ENCODE measurements at places on chromosomes 13 and 19.

DNA sequence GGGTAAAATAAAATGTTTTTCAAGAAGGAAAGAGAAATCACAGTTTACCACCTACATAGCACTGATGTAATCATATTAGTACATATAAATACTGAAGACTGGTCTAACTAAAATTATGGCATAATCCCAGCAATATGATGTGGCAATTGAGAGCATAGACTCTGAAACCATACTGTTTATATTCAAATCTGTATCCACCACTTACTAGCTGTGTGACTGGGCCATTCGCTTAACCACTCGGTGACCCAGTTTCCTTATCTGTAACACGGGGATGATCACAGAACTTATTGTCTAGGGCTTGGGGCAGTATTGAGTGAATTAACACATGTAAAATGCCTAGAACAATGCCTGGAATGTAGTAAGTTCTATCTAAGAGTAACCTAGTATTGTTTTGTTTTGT lies 13.1 kb upstream of the GTF3A start:
- DNase-seq, result no peak

DNA sequence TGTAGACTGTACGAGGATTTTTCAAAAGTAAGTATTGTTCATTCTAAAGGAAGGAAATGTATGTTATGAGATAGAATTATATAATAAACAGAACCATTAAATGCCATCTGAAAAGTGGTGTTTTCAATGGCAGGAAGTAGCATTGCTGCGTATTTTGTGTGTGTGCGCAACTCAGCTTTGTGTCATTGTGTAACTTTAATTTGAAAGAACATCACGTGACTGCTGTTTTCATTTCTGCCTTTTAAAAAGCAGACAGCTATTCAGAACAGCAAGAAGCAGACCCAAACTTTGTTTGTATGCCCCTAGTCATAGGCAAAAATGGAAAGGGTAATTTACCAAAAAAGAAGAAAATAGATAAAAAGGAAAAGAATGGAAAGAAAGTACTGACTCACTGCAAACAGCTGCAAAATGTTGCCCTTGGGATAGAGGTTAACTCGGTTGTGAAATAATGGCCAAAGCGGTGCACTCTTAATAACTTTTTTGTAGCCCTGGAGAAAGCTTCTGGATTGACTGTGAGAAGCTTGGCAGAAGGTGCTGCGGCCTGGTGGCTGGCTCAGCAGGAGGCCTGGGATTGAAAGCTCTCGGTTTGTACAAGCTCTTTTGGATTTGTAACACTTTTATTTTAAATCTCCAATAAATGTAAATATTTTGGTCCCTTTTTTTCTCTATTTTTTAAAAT lies 97.3 kb downstream of the GGACT start:
- no peak for DNase-seq

DNA sequence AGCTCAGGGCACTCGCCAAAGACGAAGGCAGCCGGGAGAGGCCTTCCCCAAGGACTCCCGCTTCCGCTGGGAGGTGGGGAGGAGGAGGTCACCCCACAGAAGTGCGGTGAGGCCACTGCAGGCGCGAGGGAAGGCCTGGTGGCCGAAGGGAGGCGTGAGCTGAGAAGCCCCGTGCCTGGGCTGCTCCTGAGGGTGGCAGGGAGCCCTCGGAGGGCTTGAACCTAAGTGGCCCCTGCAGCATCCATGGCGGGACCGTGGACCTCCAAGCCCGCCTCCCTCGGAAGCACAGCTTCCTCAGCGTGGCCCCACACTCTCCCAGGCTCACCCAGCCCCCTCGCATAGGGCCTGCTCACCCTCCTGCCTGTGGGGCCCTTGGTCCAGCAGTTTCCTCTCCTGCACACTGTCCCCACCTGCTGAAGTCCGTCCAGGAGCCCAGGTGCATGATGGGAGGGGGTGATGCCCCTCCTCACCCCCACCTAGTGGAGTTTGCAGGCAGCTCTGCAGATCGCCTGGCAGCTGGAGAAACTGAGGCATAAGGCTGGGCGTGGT lies 25.9 kb downstream of the EFNA2 start:
- no peak for DNase-seq

DNA sequence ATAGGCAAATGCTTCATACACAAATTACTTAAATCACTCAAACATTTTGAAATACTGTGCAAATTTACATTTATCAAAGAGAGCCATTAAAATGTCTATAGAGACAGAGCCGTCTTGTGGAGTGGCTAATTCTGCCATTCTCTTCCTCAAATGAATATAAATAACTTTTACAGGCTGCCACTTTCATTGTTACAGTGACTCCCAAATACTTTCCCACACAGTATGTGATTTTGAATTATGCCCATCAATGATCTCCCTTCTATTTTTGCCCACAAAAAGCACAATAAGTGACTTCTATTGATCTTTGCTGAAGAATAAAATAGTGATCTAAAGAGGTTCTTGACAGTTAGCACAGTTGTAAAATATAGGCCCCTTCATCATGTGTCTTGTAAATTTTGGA lies 1244.9 kb downstream of the PCDH17 start:
- no peak for DNase-seq

DNA sequence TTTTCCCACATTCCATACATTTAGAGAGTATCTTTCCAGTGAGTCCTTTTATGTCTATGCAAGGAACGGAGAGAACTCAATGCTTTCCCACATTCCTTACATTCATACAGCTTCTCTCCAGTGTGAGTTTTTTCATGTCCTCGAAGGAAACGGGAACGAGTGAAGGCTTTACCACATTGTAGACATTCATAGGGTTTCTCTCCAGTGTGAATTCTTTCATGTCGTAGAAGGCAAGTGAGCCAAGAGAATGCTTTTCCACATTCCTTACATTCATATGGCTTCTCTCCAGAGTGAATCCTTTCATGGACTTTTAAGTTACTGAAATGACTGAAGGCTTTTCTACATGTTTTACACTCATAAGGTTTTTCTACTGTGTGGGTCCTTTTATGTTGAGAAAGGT lies 17.1 kb downstream of the ZNF823 start:
- no peak for DNase-seq

DNA sequence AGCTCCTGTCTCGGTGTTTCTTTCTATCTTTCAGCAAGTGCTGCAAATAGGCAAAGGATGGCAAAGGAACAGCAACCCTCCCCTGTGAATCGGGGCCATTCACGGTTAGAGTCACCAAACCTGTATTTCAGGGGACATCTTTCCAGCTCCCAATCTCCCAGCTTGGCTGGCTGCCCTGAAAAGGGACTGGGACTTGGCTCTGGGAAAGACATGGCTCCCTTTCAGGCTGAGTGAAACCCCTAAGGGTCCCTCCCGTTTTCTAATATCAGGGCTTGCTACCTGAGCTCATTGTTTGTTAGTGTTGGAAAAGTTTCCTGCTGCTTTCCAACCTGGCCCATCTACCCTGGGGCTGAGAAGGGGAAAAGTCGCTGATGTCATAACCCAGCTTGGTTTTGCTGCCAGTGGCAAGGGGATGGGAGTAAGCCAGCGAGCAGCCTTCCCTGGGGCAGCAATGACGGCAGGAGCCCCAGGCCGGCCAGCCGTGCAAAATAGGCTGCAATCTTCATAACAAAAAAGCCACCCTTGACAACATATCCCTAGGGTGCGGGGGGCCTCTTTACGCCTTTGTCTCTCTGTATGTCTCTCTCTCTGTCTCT lies 29.9 kb downstream of the SERP2 start:
- no peak for DNase-seq

DNA sequence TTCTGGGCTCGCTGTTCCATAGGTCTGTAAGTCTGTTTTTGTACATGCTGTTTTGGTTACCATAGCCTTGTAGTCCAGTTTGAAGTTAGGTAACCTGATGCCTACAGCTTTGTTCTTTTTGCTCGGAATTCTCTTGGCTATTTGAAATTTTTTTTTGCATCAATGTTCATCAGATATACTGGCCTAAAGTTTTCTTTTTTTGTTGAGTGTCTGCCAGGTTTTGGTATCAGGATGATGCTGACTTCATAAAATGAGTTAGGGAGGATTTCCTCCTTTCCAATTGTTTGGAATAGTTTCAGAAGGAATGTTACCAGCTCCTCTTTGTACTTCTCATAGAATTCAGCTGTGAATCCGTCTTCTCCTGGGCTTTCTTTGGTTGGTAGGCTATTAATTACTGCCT lies 397.8 kb upstream of the HTR2A start:
- no peak for DNase-seq

- DNase-seq, result peak; percentile 76
Observed at GRCh38 chr13:114110091-114110829, 22.2 kb downstream of the RASA3 start.

GRCh38 chr13:100976993-100977392 lies 302.4 kb upstream of the TMTC4 start:
- DNase-seq, result no peak

GRCh38 chr13:40503966-40504591 lies 162.4 kb downstream of the FOXO1 start:
- DNase-seq, result no peak

DNA sequence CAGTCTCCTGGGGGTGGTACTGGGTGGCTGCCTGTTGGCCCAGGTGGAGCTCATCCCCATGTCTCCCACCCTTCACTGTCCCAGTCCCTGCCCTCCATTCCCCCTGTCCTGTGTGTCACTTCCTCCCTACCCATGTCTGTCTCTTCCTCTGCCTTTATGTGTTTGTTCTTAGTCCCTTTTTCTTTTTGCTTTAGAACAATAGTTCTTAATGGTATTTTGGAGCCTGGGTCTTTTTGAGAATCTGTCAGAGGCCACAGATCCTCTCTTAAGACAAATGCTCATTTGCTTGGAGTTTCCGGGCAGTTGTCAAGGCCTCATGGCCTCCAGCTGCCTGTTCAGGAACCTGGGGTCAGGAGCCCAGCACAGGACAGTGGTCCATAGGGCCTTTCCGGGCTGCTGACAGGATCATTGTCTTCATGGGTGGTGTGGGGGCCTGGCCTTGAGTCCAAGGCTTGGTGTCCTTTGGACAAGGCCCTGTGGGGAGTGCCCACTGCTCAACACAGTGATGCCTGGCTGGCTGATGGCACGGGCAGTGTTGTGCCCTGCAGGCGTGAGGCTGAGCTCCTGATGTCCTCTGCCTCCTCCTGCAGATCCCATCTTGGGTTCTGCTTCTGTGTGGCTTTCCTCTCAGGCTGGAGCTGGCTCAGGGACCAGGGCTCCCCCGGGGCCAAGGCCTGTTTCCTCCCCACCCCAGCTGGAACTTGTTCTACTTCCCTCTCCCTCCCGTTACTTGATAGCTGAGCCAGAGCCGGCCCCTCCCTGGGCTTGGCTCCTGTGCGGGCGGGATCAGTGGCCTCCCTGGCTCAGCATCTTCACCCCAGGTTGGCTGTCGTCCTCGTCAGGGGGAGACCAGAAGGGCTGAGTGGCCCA lies 3.5 kb downstream of the EGLN2 start:
- DNase-seq, result no peak

GRCh38 chr13:77456271-77456670 lies 79.2 kb upstream of the SCEL start:
- DNase-seq, result no peak

DNA sequence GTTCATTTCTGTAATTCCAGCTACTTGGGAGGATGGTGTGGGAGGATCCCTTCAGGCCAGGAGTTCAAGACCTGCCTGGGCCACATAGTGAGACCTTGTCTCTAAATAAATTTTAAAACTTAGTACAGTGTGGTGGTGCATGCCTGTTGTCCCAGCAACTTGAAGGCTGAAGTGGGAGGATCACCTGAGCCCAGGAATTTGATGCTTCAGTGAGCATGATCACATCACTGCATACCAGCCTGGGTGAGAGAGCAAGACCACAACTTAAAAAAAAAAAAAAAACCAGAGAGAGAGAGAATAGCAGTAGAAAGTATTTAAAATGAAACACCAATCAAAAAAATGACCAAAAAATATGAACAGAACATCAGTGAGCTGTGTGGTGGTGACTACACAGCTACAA lies 7.1 kb upstream of the ZNF823 start:
- no peak for DNase-seq

DNA sequence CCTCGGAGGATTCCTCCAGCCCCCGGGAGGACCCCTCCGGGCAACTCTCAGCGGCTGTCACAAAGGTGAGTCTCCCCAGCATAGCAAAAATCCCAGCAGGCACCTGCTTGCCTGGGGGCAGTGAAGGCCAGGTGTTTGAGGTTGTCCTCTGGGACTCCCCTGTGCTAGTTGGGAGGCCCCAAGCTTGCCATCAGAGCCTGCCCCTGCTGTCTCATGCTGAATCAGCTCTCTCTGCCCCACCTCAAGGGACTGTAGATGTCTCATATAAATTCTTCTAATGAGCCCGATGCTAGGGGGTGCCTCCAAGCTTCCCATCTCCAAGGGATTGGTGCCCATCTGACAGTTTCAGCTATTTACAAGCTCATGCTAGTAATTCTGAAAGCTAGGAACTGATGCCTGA lies 53.6 kb downstream of the NWD1 start:
- DNase-seq, result no peak

DNA sequence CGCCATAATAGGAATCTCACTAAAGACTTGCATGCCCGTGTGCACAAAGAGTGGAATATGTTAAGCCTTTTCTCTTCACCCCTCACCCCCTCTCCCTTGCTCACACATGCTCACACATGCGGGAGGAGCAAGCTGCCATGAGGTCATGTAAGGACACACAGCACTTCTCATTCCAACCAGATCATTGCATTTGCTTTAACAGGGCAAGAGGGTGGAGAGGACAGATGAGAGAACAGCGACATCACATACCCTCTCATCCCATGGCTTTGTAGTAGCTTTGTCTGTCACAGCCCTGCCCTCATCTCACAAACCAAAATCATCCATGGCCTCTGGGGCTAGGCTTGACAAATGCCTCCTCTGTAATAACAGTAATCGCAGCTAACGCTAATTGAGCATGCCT lies 145.6 kb upstream of the FRY start:
- no peak for DNase-seq

Data from CD4-positive, CD25-positive, alpha-beta regulatory T cell (primary cell).